ENCODE measurements at places on chromosomes 7 and 10. TPM values are rescaled to one million over a fixed set of nuclear protein-coding genes. Genes with fewer than 3 reads are reported as not detected.

- H3K27me3 ChIP-seq = no peaks in the 10 kb centered on the region
- no peak overlapping the region for H3K27ac ChIP-seq
- no peak for DNase-seq
- no peak overlapping the region for H3K4me3 ChIP-seq
- no peaks in the 10 kb centered on the region for H3K36me3 ChIP-seq
These were observed 353.2 kb upstream of the KLF6 start for GRCh38 chr10:4138146-4138721.

- no peak for DNase-seq
- no peak overlapping the region for H3K4me3 ChIP-seq
- no peak overlapping the region for H3K27ac ChIP-seq
- H3K36me3 ChIP-seq = no peaks in the 10 kb centered on the region
These were observed 41.3 kb downstream of the CALD1 start for GRCh38 chr7:134820778-134821177.

- H3K4me3 ChIP-seq = no peak overlapping the region
- no peak for DNase-seq
- H3K27me3 ChIP-seq = no peaks in the 10 kb centered on the region
- no peak overlapping the region for H3K27ac ChIP-seq
- no peaks in the 10 kb centered on the region for H3K36me3 ChIP-seq
These were observed 46.2 kb upstream of the ZEB1 start for GRCh38 chr10:31272841-31273240.

- no peak for DNase-seq
- H3K27me3 ChIP-seq = no peaks in the 10 kb centered on the region
- H3K36me3 ChIP-seq = no peaks in the 10 kb centered on the region
- no peak overlapping the region for H3K4me3 ChIP-seq
- no peak overlapping the region for H3K27ac ChIP-seq
These were observed 30.2 kb upstream of the CXCL12 start for GRCh38 chr10:44415121-44415520.

GRCh38 chr7:92158660-92159575 is 20.0 kb downstream of the LRRD1 start:
- no peaks in the 10 kb centered on the region for H3K36me3 ChIP-seq
- H3K4me1 ChIP-seq = no peaks in the 10 kb centered on the region
- H3K27me3 ChIP-seq = no peaks in the 10 kb centered on the region
- H3K27ac ChIP-seq = no peak overlapping the region
- no peak for DNase-seq
- no peak overlapping the region for H3K4me3 ChIP-seq

Gene FAM20C
- total RNA-seq = 52.5 TPM

Gene SPDYE18
- total RNA-seq = 1.7 TPM
